ENCODE measurements at places on chromosomes 6 and 20.

DNA sequence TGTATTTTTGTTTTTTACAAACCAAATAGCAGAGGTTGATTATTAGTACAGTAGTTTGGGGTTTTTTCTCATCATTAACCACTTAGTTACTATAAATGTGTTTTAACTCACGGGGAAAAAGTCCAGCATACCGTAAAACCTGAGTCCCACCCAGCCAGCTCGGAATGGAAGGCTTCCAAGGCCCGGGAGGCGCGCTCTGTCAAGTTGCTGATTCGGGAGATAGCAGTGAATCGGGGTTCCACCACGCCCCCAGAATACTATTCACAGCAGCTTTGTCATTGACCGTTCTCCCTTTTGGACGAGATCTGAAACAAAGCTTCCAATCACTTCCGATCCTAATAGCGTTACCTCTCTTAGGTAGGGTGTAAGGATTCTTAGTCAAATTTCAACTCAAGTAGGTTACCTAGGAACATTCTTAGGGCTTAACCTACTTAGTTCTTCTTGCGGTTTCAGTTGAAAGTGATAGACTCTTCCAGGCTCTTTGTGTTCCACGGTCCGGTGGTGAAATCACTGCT is 232.8 kb upstream of the QKI start:
- DNase-seq, result no peak

GRCh38 chr6:11094411-11094851 is 797 bp downstream of the SMIM13 start:
- peak; percentile 57 for DNase-seq

GRCh38 chr6:17161076-17161475 is 59.2 kb downstream of the STMND1 start:
- DNase-seq, result no peak

DNA sequence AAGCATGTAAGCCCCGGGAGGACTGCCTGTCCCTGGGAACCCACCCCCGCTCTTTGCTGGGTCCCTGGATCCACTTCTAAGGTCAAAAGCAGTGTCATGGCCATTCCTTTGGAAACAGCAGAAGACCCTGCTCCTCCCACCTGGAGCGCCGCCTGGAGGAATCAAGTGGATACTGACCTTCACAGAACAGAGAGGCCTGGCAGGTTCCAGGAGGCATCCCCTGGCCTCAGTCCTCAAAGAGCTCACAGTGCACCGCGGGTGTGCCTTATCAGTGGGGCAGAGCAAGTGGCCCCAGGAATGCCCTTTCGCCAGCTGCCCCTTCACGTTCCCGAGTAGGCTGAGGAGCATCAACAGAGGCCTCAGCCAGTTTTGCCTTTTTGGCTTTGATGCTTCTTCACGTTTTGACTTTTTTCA is 11.1 kb upstream of the SLC4A11 start:
- peak; percentile 45 for DNase-seq

DNA sequence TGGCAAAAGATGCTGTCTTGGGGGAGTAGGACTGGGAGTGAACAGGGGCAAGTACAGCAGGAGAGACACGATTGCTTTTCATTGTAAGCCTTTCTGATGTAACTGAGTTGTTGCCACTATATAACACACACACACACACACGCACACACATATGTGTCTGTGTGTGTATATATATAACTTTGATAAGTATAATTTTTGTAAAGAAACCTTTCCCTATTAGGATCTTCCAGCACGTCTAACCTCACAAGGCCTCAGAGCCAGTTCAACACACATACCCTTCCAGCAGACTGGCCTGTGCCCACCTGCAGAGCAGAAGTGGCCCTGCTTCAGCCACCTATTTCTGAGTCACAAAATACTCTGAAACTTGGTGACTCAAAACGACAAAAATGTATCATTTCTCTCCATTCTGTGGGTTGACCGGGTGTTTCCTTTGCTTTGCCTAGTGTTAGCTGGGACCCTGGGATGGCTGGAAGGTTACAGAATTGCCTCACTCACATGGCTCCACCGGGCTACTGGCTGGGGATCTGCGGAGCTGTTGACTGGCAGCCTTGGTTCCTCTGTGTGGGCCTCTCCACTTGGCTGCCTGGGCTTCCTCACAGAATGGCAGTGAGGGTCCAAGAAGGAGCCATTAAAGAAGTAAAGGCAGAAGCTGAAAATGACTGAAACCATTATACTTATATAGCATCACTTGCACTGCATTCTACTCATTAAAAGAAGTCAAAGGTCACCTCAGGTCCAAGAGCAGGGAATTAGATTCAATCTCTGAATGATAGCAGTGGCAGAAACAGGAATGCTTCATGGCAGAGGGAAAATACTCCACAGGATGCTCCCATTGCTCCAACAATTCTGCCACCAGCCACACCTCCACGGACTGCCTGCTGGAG is 126.4 kb downstream of the BANF2 start:
- no peak for DNase-seq

DNA sequence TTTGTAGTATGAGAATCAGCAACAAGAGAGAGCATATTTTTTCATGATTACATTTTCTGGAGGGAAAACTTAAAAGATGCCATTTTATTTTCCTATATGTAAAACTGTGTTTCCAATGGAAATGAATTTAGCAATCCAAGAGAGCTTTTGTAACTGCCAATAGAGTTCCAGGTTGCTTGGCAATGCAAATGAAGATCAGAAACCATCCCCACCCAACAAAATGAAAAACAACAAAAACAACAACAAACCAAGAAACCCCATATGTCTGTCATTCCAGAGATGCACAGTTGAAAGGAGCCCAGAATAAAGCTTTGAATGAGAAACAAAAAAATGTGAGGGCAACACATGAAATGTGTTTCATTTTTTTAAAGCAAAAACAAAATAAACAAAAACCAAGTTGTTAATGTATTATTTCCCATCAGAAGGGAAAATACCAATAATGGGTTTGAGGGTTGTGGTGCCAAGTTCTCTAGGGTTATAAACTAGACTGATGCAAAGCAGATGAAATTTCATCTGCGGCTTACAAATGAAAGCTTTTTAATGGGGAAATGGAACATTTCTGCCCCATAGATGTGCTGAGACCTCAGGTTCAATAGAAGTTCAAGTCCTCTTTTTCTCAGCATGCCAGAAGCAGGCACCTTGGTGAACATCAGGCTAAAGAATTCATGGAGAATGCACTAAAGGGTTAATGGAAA is 121.5 kb upstream of the MCHR2 start:
- DNase-seq, result no peak
